ENCODE measurements at places on chromosomes 6 and 20.
A peak's percentile ranks its signal among the peaks of the same experiment; 100 is the strongest.

GRCh38 chr6:26327450-26328264, 37.3 kb upstream of the BTN3A2 start:
- no peak for DNase-seq

DNA sequence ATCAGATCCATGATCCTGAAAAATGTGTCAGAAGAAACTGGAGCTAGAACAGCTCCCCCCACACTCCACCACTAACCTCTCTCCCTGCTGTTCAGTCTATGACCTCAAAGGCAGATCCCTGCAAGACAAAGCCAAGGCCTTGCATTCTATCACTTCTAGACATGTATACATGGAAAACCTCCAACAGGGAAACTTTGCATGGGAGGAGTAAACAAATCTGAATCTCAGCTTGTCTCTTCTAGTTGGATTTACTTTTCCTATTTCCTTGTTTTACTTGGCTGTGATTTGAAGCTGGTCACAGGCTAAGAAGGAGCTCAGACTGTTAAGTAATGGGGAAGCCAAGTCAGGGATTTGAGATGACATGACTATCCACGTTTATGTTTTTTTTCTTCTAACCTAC, 456.8 kb upstream of the CHD6 start:
- DNase-seq: no peak

DNA sequence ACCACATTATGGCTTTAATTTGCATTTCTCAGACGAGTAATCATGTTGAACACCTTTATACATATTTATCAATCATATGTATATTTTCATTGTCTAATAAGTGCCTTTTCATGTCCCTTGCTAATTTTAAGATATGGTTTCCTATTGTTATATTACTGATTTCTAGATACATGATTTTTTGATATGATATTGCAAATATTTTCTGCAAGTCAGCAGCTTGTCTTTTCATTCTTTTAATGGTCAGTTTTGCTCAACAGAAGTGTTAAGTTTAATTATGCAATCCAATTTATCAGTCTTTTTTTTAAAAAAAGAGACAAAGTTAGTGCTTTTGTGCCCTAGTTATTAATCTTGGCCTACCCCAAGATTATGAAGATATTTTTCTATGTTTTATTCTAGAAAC, 1377.8 kb upstream of the CITED2 start:
- no peak for DNase-seq

GRCh38 chr6:163428373-163428772, 13.9 kb downstream of the QKI start:
- no peak for DNase-seq

DNA sequence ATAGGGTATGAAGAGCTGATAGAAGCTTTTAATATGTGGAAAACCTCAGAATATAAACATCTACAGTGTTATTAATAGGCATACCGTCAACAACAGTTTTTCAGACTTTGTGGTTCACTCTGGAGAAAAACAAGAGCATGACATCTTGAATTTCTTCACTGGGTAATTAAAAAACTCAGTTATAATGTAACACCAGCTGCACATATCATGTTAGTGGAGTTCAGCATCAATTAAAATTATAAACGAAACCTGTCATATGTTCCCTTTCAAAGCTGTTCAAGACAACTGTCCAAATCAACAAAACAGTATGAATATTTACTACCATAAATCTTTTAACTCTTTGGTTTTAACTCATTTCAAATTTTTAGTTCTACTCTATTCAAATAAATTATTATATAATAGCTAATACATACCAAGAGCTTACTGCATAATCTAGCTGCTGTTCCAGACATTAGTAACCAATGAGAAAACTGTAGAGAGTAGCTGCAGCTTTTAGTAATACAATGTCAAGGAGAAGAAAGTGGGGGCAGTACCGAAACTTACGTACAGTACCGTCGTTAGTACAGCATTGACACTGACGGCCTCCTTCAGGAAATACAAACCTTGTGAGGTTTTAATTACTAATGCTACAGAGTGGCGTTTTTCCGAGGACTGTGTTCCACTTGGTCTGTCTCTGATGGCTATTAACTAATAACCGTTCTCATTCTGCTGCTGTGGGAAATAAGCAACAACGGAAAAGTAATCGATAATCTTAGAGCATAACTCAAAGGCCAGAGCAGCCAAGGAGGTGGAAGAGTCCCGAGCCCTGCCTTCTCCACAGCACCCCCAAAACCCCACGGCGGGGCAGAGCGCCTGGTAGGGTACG, 532 bp upstream of the PM20D2 start:
- DNase-seq: peak; percentile 30

DNA sequence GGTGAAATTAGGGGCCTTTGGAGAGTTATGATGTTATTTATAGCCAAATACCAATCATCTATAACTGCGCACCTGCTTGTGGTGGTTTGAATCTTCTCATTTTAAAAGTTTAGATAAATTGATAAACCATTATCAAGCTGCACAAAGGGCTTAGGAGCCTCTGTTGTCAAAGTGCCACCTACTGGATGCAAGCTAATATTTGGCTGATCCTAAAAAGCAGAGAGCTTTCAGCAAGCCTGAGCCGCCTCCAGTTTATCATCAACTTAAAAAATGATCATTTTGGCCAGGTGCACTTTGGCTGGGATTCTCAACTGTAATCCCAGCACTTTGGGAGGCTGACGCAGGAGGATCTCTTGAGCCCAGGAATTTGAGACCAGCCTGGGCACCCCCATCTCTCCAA, 58.5 kb upstream of the ATXN1 start:
- no peak for DNase-seq

GRCh38 chr6:150029749-150030148, 4.4 kb upstream of the RAET1L start:
- DNase-seq: no peak

GRCh38 chr20:24634855-24635254, 165.4 kb downstream of the SYNDIG1 start:
- peak; percentile 92 for DNase-seq

DNA sequence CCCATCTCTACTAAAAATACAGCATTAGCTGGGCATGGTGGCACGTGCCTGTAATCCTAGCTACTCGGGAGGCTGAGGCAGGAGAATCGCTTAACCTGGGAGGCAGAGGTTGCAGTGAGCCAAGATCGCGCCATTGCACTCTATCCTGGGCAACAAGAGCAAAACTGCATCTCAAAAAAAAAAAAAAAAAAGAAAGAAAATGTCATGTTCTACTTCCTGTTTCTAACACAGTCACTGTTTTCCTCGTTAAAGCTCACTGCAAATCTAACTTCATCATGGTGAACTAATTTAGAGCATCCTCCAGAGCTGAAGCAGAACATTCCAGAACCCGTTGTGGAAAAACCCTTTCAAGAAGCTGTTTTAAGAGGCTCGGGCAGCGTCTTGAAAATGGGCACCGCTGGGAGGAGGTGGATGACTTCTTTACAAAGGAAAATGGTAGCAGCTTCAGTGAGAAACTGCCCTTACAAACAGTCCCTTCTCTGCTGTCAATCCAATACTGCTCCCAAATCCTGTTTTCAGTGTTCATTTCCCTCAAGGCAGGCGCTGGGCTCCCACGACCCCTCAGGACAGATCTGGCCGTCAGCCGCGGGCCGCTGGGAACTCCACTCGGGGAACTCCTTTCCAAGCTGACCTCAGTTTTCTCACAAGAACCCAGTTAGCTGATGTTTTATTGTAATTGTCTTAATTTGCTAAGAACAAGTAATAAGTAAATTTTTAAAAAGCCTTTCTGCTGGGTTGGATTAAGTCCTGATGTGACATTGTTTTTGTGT, 12.5 kb downstream of the CTSZ start:
- DNase-seq: no peak

- DNase-seq: peak; percentile 77
These were observed 159.1 kb downstream of the TFAP2C start for GRCh38 chr20:56788041-56788670.

- DNase-seq: no peak
These were observed 100.8 kb downstream of the BFSP1 start for GRCh38 chr20:17430125-17430950.

DNA sequence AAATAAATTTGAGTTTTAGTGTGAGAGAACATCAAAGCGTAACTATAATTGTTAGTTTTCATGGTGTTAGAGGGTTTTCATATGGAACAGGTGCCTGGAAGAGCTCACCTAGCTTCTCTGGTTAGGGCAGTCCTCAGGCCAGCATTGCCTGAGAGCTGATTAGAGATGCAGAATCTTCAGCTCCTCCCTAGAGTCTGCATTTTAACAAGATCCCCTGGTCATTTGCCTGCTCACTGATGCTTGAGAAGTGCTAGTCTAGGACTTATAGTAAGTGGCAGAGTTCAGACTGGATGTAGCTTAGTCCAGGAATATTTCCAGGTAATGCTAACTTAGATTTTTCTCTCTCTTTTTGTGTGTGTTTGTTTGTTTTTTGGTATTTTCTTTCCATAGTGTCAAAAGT, 21.7 kb upstream of the SMIM26 start:
- no peak for DNase-seq

GRCh38 chr6:69019832-69020231, 384.8 kb downstream of the ADGRB3 start:
- peak; percentile 3 for DNase-seq

DNA sequence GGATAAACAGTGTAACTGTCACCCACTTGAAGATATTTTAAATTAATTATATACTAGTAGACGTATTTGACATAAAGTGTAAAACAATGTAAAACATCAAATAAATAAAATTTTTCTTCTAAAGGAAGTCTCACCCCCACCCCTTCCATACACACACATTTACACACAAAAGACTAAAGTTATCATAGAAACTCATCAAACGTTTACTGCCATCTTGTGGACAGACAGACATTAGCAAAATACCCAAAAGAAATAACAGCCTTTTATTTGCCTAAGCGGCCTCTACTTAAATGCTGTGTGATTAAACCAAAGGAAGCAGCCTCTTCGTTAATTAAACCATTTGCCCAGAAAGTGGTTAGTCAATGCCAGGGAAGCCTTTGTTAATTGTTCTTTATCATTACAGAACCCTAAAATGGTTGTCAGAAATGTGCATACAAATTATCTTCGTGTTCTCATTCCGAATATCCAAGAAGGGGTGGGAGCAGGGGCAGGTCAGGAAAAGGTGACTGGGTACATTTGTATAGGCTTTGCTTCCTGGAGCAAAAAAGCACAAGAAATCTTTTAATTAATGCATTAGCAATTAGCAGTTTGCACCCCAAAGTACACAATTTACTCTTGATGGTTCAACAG, 176.2 kb upstream of the SASH1 start:
- DNase-seq: peak; percentile 43

DNA sequence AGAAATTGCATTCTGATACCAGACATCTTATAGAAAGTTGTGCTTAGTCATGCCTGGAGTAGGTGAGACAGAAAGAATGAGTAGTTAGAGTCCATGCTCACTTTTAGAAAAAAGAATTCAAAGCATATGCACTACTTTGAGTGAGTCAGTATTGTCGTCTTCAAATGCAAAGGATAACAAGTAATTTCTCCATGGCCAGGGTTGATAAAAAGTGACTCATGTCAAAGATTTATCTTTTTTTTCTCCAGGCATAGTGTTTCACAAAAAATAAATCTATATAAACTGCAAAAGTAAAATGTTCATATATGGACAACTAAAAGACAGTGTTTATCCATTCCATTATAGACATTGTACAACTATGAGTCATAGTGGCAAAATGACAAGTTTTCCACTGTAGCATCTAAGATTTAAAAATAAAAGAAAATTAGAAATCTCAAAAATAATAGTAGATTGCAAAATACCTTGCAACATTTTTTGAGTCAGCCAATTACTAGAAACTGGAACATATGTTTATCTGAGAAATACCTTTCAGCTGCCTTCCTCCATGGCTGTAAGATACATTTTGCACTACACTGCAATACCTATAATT, 329.6 kb downstream of the GRIK2 start:
- DNase-seq: peak; percentile 3

DNA sequence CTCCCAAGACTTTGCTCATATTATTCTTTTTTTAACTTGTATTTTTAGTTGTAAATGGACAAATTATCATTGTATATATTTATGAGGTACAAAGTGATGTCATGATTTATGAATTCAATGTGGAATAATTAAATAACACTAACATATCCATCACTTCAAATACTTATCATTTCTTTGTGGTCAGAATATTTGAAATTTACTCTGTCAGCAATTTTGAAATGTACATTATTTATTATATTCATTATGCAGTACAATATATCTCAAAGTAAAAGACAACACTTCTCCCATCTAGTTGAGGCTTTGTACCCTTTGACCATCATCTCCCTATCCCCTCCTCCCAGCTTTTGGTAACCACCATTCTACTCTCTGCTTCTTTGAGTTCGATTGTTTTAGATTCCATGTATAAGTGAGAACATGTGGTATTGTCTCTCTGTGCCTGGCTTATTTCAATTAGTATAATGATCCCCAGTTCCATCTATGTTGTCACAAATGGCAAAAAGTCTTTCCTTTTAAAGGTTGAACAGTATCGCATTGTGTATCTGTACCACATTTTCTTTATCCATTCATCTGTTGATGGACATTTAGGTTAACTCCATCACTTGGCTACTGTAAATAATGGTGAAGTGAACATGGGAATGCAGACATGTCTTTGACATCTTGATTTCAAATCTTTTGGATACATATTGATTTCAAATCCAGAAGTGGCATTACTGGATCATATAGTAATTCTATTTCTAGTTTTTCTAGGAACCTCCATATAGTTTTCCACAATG, 197.2 kb downstream of the KIF6 start:
- no peak for DNase-seq

GRCh38 chr6:90442366-90442765, 144.5 kb downstream of the MAP3K7 start:
- DNase-seq: no peak

DNA sequence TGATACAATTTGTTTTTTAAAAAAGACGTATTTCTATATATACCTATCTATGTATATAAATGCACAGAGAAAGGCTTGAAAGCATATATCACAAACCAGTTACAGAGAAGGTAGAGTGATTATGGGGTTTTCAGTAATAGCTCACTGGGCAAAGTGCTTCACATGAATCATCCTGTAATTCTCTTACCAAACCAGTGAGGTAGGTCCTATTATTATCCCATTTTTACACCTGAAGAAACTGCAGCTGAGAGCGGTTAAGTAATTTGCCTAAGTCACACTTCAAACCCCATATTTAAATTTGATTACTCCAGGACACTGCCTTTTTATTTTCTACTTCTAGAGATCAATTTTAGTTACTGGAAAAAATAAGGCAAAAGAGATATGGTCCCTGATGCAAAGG, 4.4 kb downstream of the GSS start:
- no peak for DNase-seq

DNA sequence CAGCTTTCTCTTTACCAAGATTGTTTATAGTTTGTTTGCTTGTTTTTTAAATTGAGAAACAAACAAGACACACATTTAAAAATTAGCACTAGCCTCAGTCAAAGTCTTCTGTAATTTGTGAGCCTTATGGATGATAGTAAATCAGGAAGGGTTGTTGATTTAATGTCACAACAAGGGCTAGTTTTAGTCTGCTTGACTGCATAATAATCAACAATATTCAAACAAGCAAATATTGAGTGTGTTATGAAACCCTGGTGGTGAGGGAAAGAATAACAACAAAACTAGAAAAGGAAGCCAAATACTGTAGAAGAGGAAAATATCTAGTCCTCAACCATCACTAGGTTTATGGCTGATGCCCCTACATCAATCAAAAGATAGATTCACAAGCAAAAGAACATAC, 228.6 kb downstream of the TBC1D7 start:
- no peak for DNase-seq

GRCh38 chr6:80151635-80152034, 45.2 kb downstream of the BCKDHB start:
- DNase-seq: no peak

- DNase-seq: no peak
These were observed 234.7 kb downstream of the TAF4 start for GRCh38 chr20:61830991-61831390.

- no peak for DNase-seq
These were observed 1.2 kb downstream of the GPRC6A start for GRCh38 chr6:116827561-116828240.

- no peak for DNase-seq
These were observed 81.8 kb downstream of the JAG1 start for GRCh38 chr20:10591946-10592521.

Data from AG08396 (cell line).